ENCODE measurements at places on chromosomes 4 and X.

DNA sequence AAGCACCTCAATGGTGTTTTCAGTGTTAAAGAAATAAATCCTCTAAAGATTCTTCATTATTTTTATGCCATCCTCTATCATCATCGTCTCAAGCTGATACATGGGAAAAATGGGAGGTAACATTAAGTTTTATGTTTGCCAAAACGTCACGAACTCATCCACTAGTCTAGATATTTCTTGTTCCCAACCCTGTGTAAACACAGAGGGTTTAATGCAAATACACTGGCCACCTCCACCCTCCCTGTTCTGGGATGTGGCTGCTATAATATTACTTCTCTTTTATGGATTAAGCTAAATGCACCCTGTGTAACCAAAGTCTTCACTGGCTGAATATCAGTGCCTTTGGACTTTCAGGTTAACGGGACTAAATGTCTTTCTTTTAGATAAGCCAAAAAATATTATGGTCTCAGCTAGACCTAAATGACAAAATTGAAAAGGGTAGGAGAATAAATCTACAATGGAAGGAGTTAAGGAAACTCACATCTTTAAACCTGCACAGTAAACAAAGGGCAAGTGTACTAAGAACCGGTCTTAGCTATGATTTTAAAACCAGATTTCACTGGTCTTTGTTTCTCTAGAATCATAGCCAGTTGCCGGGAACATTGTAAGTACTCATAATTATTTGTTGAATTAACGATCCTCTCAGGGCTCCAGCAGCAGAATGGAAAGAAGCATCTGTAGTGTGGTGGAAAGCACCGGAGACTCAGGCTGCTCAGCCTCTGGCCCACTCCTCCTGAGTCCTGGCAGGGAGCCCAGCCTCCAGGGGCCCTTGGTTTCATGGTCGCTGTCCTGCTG lies 103.5 kb upstream of the NOCT start:
- no peak for DNase-seq

- no peak for DNase-seq
These were observed 176.4 kb downstream of the BMPR1B start for GRCh38 chr4:94934201-94934600.

DNA sequence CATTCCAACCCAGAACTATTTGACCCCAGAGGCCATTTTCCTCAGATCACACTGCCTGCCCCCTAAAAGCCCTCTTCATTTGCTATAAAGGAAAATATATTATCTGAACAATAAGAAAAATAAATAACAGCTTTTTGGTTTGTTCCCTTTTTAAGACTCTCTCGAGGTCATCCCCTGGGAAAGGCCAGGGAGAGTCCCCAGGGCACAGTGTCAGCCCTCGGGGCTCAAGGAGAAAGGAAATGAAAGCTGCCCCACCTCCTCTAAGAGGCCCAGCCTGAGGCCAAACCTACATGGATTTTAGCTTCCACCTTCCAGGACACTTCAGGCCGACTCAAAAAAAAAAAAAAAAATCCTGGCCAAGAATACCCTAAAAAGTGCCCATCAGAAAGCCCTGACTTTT lies 97.6 kb downstream of the SH3KBP1 start:
- DNase-seq: no peak

DNA sequence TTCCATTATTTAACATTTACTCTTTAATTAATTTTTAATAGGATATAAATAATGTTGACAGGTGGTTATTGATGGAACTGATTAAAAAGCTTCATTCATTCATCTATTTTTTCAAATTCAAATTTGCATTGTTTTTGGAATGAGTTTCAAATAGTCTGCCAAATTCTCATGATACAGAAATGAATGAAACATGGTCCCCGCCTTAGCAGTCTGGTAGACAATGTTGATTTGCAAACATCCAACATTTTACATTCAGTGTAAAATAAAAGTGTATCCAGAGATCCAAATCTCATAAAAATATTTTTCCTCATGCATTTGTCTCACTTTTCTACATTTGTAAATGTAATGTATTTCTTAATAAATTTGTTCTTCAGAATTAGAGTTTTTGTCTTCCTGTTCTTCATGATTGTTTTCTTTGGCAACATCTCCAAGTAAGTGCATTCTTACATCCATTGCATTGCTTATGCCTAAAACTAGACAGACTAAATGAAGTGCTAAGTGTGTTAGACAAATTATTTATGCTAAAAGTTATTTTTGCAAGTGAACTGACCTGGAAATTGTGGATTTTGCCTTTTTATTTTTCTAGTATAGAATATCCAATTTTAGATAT lies 142.3 kb downstream of the PCDH18 start:
- no peak for DNase-seq

DNA sequence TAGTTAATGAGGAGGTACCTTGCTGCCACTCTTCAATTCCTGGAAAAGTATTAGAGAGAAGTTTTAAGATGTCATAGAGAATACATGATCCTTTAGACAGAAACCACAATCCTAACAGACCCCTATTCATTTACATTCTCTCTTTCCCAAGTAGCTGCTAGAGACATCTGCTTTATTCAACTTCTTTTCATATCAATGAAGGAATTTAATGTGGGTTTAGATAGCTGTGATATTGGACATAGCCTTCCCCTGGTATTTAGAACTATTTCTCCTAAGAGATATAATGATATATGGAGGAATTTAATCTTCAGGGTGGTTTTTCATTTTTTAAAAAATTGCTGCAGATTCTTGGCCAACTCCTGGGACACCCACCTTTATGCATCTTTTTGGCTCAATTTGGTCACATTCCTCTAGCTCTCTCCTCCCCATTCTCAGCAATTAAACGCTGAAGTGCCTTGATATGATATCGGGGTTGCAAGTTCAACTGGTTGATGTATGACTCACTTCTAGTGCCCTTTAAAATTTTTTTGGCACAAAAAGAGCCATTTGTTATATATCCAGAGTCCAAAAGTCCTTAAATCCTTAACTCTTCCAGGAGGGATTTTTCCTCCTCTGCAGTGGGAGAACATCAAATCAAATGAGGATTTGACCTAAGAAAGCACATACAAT lies 57.6 kb downstream of the DOCK11 start:
- DNase-seq: no peak

DNA sequence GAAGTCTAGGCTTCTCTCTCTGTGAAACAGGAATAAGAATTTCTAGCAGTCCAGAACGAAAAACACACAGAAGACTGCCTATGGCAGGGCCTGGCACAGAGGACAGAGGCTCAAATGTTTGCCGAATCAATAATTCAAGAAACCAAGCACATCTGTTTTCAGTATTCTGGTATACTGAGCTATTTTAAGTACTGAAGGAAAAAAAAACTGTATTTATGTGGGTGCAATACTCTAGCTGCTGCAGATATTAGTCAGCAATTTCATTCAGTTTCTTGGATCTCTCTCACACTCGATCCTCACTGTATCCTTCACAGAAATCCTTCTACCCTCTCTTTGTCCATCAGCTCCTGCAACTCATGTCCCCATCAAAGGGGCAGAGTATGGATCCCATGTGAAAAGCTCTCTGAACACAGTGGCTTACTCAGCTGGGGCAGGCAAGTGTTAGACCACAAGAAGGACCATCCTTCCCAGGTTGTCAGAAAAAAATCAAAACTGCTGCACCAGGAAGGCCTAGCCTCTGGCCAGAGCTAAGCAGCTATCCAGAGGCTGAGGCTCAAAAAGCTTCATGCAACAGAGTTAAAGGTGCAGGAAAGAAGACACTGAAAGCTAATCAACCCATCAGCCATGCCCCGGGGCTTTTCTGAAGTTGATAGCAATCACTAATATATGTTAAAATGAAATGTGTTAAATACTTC lies 9.1 kb upstream of the USO1 start:
- no peak for DNase-seq

DNA sequence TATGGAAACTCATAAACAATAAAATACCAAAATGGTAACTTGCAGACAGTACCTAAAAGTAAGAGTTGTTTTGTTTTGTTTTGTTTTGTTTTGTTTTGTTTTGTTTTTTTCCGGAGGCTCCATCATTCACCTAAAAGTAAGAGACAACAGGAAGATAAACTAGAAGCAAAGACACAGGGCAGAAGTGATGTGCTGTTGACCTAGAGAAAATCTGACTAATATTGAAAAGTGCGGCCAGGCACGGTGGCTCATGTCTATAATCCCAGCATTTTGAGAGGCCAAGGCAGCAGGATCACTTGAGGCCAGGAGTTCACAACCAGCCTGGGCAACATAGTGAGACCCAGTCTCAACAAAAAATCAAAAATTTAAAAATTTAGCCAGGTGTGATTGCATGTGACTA lies 5.6 kb upstream of the CENPC start:
- no peak for DNase-seq

DNA sequence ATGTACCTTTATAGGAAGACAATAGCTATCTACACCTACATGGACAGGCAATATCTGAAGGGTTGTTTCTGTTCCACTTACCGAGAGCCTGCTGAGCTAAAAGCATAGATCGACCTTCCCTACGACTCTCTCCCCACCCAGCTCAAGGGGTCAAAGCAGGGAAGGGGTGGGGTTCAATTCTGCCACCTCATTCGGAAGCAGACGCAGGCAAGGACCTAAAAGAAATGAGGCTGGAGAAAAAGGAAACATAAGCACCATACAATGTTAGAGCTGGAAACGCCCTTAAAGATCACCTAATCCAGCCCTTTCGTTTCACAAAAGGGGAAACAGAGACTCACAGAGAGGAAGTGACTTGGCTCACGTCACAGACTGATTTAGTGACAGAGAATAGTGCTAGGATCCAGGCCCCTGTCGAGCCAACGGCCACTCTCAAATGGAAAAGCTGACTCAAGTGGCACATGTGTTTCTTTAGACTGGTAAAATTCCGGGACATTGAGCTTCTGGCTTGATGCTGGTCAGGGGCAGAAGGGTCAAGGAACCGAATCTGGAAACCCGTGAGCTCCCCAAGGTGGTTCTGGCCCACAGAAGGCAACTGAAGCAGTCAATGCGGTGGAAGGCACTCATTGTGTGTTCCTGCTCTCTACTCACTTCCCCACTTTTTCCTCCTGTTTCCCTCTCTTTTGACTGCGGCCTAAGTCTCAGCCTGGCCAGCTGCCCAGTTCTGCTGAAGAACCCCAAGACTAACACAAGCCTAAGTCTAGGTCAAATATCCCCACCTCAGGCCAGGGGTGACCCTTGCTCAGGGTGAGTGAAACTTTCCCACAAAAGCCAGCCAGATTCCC lies 7.5 kb downstream of the SEPTIN6 start:
- DNase-seq: no peak

- no peak for DNase-seq
These were observed 169.6 kb upstream of the MXRA5 start for GRCh38 chrX:3516051-3516541.

GRCh38 chr4:7843831-7844593 lies 95.6 kb downstream of the AFAP1 start:
- DNase-seq: peak; percentile 32

- DNase-seq: peak; percentile 74
These were observed 36.0 kb downstream of the GAB3 start for GRCh38 chrX:154714925-154715324.

DNA sequence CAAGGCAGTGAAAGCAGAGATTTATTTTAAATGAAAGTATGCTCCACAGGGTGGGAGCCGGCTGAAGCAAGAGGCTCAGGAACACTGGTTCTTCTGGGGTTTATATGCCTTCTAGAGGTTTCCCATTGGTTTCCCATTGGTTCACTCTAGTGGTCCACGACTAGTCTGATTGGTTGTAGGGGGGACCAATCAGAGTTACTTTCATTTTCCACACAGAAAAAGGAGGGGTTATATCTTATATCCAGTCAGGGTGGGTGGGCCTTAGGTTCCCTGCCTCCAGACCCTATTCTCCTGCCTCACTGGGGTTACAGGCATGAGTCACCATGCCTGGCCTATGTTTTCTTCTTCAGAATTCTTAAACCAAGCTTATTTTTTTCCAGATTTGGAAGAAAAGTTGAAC lies 101.6 kb downstream of the KLHL8 start:
- DNase-seq: no peak

Measured in midbrain (tissue), 1 donor.